ENCODE measurements at places on chromosomes 6 and 20.

GRCh38 chr6:158333094-158333493, 20.8 kb downstream of the TULP4 start:
- no peak overlapping the region for H3K27ac ChIP-seq
- H3K4me3 ChIP-seq, result no peak overlapping the region
- peaks cover 18% of the 10 kb centered on the region for H3K36me3 ChIP-seq
- H3K27me3 ChIP-seq, result no peaks in the 10 kb centered on the region
- DNase-seq, result no peak
- H3K4me1 ChIP-seq, result no peaks in the 10 kb centered on the region

- H3K27ac ChIP-seq, result peak overlapping the region; percentile 86
- peaks cover 41% of the 10 kb centered on the region for H3K4me1 ChIP-seq
- DNase-seq, result peak; percentile 70
- no peaks in the 10 kb centered on the region for H3K27me3 ChIP-seq
Observed at GRCh38 chr6:2875359-2876191, 27.5 kb downstream of the SERPINB9 start.

DNA sequence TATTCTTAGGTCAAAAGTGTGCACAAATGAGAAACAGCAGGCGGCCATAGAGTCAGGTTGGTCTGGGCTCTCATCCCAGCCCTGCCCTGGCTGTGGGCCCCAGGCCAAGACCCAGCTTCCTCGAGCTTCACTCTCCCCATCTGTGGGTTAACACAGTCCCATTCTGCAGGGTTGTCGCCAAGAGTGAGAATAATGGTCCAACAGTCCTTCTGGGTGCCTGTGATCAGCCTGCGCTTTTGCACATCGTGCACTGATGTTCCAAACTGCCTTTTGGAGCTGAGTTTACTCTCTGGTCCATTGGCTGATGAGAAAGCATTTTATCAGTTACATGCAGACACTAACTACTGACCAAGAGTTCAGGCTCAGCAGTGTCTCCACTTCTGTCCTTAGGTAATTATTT, 82.6 kb downstream of the INSM1 start:
- DNase-seq, result no peak
- peaks cover 12% of the 10 kb centered on the region for H3K36me3 ChIP-seq
- H3K4me3 ChIP-seq, result no peak overlapping the region
- no peak overlapping the region for H3K27ac ChIP-seq
- no peaks in the 10 kb centered on the region for H3K27me3 ChIP-seq
- H3K4me1 ChIP-seq, result peaks cover 10% of the 10 kb centered on the region

- H3K27me3 ChIP-seq, result peaks cover 2% of the 10 kb centered on the region
- DNase-seq, result no peak
- peaks cover 14% of the 10 kb centered on the region for H3K36me3 ChIP-seq
- peaks cover 18% of the 10 kb centered on the region for H3K4me1 ChIP-seq
- H3K27ac ChIP-seq, result no peak overlapping the region
Observed at GRCh38 chr6:27839626-27840475, 72.3 kb downstream of the OR2B2 start.

DNA sequence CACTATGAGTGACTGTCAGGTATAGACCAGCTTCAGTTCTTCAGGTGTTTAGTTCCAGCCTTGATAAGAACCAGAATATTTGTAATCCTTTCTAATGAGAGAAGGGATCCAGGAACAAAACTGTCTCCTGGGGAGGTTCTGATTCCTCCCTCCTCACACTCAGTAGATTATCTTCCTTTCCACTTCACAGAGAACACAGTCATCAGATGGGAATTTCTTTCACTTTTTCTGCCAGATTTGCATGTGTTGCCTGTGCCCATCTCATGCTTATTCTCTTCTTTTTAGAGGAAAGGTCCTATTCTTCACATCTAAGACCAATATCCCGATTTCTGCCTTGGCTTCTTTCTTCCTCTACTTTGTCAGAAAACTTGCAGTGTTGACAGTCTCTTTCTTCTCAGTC, 50.8 kb downstream of the CD109 start:
- no peak overlapping the region for H3K27ac ChIP-seq
- no peak overlapping the region for H3K4me3 ChIP-seq
- H3K4me1 ChIP-seq, result no peaks in the 10 kb centered on the region
- no peak for DNase-seq
- H3K36me3 ChIP-seq, result no peaks in the 10 kb centered on the region

GRCh38 chr20:61244213-61244612, 7.8 kb upstream of the CDH4 start:
- no peak overlapping the region for H3K27ac ChIP-seq
- H3K4me3 ChIP-seq, result no peak overlapping the region
- no peaks in the 10 kb centered on the region for H3K4me1 ChIP-seq
- H3K36me3 ChIP-seq, result no peaks in the 10 kb centered on the region

DNA sequence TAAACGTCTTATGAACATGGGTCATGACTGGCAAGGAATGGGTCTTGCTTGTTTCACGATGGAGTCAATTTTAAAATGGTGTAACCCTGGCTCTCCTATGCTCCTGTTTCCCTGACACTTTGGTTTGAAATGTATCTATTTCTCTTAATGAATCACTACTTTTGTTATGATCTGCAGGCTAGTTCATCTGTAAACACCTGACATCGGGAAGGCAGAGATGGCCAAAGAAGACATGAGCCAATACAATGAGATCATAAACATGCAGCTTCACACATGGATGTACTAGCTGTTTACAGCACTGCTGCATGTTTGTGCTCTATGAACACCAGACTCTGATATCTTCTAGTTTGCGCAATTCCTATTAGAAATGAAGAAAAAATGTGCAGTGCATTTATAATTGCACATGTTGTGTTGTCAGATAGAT, 11.0 kb upstream of the RAD21L1 start:
- H3K4me3 ChIP-seq, result no peak overlapping the region
- peaks cover 3% of the 10 kb centered on the region for H3K36me3 ChIP-seq
- H3K27me3 ChIP-seq, result peaks cover 9% of the 10 kb centered on the region
- DNase-seq, result no peak

DNA sequence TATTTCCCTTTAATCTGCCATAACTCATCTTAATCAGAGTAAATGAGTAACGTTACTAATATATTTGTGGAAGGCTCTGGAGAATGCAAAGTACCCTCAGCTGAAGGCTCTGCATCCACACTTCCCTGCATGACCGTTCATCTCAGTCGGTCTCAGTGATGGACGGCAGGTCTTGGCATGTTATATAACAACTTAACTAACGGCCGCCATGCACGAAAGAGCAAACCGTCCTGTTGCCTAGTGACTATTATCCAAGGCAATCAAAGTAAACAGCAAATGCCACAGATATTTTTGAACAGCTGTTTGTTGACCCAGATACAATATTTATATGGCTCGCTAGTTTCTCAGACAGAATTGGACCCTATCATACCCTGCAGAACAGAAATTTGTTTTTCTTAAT, 194.9 kb upstream of the SMLR1 start:
- H3K36me3 ChIP-seq, result peaks cover 10% of the 10 kb centered on the region
- peaks cover 3% of the 10 kb centered on the region for H3K4me1 ChIP-seq
- no peaks in the 10 kb centered on the region for H3K27me3 ChIP-seq
- H3K4me3 ChIP-seq, result no peak overlapping the region
- no peak for DNase-seq

DNA sequence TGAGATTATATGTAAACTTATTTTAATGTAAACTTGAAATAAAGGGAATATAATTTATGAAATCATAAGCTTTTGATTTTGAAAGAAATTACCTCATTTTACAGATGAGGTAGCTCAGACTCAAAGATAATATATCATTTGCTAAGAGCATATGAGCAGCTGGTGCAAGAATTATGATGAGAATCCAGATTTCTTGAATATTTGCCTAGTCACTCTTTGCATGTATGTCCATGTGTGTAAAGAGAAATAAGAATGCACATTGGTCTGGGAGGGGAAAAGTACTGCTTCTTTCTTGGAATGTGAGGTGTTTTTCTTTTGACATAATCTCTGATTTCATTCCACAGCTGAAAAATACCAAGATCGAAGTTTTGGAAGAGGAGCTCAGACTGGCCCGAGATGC, 11.1 kb upstream of the SNRNP48 start:
- no peaks in the 10 kb centered on the region for H3K4me1 ChIP-seq
- H3K36me3 ChIP-seq, result no peaks in the 10 kb centered on the region
- no peak overlapping the region for H3K27ac ChIP-seq
- H3K4me3 ChIP-seq, result no peak overlapping the region
- DNase-seq, result no peak

GRCh38 chr6:36685926-36686667, 7.6 kb downstream of the CDKN1A start:
- H3K4me3 ChIP-seq, result no peak overlapping the region
- no peak for DNase-seq
- no peaks in the 10 kb centered on the region for H3K27me3 ChIP-seq
- H3K27ac ChIP-seq, result peak overlapping the region; percentile 30

GRCh38 chr6:6434151-6434550, 113.7 kb upstream of the F13A1 start:
- DNase-seq, result no peak
- H3K4me1 ChIP-seq, result no peaks in the 10 kb centered on the region
- no peaks in the 10 kb centered on the region for H3K27me3 ChIP-seq

GRCh38 chr6:148771896-148772554, 25.2 kb downstream of the UST start:
- no peak overlapping the region for H3K27ac ChIP-seq
- H3K4me1 ChIP-seq, result peaks cover 11% of the 10 kb centered on the region
- no peak for DNase-seq
- no peak overlapping the region for H3K4me3 ChIP-seq

GRCh38 chr6:75488033-75488432, 5.6 kb downstream of the FILIP1 start:
- H3K27me3 ChIP-seq, result peaks cover 54% of the 10 kb centered on the region
- no peak for DNase-seq
- peaks cover 1% of the 10 kb centered on the region for H3K4me1 ChIP-seq
- no peak overlapping the region for H3K4me3 ChIP-seq
- no peak overlapping the region for H3K27ac ChIP-seq
- no peaks in the 10 kb centered on the region for H3K36me3 ChIP-seq

DNA sequence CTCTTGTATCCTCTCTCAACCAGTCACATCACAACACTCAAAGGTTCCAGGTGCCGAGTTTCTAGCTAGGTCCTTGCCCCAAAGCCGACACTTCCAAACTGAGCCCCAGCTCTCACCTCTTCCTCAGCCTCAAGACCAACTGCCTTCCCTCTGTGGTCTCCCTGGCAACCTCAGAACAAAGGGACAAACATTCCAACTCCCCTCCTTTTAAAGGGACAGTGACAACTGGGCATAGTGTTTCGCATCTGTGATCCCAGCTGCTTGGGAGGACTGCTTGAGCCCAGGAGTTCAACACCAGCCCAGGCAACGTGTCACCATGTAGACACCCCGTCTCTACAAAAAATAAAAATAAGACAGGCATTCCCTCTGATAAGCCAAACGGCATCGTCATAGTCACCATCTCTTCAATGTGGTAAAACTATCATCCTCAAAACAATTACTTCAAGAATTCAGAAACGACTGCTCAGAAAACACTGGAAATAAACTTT, 11.3 kb downstream of the DIDO1 start:
- no peak for DNase-seq
- H3K4me3 ChIP-seq, result peak overlapping the region; percentile 80
- no peaks in the 10 kb centered on the region for H3K27me3 ChIP-seq
- peaks cover 24% of the 10 kb centered on the region for H3K36me3 ChIP-seq

DNA sequence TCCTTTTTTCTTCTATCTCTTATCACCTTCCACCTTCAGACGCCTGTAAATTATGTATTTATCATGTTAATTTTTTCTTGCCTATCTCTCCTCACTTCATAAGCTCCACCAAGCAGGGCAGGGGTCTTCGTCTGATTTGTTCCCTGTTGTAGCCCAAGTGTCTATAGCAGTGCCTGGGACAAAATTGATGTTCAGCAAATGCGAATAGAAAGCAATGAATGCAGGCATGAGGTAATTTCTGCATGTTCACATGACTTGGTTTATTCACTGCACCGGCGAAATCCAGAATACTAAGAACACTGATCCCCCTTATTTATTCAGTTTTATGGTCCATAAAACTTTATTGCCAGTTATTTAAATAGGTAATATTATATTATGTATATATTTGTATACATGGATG, 162.1 kb downstream of the TBC1D7 start:
- peaks cover 6% of the 10 kb centered on the region for H3K4me1 ChIP-seq
- H3K27me3 ChIP-seq, result peaks cover 13% of the 10 kb centered on the region
- H3K27ac ChIP-seq, result no peak overlapping the region
- no peak overlapping the region for H3K4me3 ChIP-seq
- no peaks in the 10 kb centered on the region for H3K36me3 ChIP-seq

GRCh38 chr20:51715856-51716185, 52.4 kb downstream of the ATP9A start:
- no peak overlapping the region for H3K4me3 ChIP-seq
- H3K36me3 ChIP-seq, result no peaks in the 10 kb centered on the region
- H3K27ac ChIP-seq, result no peak overlapping the region
- no peaks in the 10 kb centered on the region for H3K4me1 ChIP-seq

DNA sequence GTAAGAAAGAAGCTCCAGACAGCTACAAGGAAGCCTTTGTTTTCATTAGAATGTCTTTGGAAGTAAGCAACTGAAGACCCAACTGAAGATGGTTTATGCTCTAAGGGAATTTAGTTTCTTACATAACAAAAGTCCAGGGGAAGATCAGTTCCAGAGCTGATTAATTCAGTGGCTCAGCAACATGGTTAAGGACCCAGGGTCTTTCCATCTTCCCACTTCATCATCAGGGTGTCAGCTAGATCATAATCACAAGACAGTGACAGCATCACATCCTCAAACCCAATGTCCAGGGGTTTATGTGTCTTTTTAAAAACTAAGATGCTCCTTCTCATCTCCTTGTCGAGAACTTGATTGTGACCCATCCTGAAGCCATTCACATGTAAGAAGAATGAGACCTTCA, 119.7 kb upstream of the PRDM1 start:
- no peak overlapping the region for H3K4me3 ChIP-seq
- peaks cover 22% of the 10 kb centered on the region for H3K27me3 ChIP-seq
- no peak overlapping the region for H3K27ac ChIP-seq
- DNase-seq, result no peak

GRCh38 chr6:43627008-43627825, 1.8 kb downstream of the GTPBP2 start:
- peaks cover 33% of the 10 kb centered on the region for H3K36me3 ChIP-seq
- DNase-seq, result peak; percentile 20
- peak overlapping the region; percentile 100 for H3K4me3 ChIP-seq
- H3K27me3 ChIP-seq, result no peaks in the 10 kb centered on the region

DNA sequence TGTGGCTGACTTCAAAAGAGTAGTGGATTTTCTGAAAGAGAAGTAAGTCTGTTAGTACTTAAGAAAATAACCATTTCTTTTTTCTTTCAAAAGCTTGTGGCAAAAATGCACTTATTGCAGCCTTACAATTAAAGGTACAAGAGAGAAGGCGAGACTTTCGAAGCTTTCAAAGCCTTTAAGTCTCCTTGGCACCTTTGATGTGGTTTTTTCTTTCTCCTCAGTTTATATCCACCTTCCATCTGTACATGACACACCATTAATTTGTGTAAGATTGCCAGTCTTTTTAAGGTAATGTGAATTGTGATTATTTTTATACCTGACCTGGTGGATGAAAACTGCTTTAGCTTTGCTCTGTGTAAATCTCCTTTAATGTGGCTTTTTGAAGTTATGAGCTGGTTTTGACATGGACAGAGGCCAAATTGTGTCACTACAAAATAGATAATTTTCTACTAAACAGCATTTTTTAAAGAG, 466.1 kb downstream of the CDKAL1 start:
- peaks cover 30% of the 10 kb centered on the region for H3K36me3 ChIP-seq
- H3K4me1 ChIP-seq, result peaks cover 3% of the 10 kb centered on the region
- no peak overlapping the region for H3K27ac ChIP-seq
- H3K27me3 ChIP-seq, result no peaks in the 10 kb centered on the region

All from activated naive CD8-positive, alpha-beta T cell treated with anti-CD3 and anti-CD28 coated beads, Interleukin-2, amount 10 ng/mL, durations not matched to agents 7 days and 5 days (primary cell).